Fibroblast of lung (primary cell): ENCODE measurements at places on chromosomes 6 and 20.

DNA sequence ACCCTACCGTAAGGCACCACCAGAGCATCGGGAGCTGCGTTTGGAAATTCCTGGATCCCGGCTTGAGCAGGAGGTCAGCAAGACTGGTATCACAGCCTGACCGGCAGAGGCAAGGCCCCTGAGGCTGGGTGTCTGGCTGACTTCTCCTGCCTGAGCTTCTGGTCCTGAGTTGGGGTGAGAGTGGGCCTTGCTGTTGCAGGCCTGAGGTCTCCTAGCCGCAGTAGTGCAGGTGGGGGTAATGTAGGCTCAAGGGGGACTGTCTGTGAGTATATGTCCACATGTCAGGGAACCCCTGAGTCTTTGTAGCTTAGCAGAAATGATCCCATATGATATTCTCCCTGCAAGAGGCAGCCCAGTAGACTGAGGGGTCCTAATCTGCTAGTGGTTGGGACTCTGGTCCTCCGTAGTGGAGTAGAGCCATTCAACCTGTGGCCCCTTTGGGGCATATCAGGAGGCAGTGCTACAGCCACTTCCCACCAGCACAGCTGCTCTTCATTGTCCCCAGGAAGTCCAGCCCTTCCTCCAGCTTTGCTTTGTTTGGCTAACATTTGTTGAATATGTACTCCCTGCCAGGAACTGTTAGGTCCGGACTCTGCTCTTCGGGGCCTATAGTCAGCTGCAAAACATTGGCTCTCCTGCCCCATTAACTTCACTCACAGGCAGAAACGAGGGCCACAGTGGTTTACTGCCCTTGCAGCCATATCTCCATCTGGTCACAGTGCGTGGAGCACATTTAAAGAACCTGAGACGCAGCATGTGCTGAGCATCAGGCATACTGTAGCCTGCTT lies 10.9 kb downstream of the LRRC73 start:
- no peak for DNase-seq

GRCh38 chr20:53579266-53579580 lies 14.4 kb downstream of the ZNF217 start:
- no peak for DNase-seq

- peak; percentile 83 for DNase-seq
These were observed 145.7 kb downstream of the BTBD9 start for GRCh38 chr6:38493931-38494547.

GRCh38 chr6:16333580-16333979 lies 95.2 kb downstream of the GMPR start:
- peak; percentile 46 for DNase-seq

GRCh38 chr6:36914227-36914794 lies 28.6 kb downstream of the C6orf89 start:
- peak; percentile 34 for DNase-seq
